ENCODE measurements at places on chromosomes 1 and 21.
A peak's percentile ranks its signal among the peaks of the same experiment; 100 is the strongest.

- DNase-seq: no peak
Observed at GRCh38 chr1:228089519-228090380, 7.2 kb downstream of the ARF1 start.

GRCh38 chr1:16017461-16018303 lies at the start of gene HSPB7:
HSPB7 (minus strand) TSS chr1:16018043; CDS start chr1:16017963, 80 bp downstream.
- peak; percentile 67 for DNase-seq

- DNase-seq: no peak
Observed at GRCh38 chr1:55225228-55225627, 10.1 kb upstream of the USP24 start.

DNA sequence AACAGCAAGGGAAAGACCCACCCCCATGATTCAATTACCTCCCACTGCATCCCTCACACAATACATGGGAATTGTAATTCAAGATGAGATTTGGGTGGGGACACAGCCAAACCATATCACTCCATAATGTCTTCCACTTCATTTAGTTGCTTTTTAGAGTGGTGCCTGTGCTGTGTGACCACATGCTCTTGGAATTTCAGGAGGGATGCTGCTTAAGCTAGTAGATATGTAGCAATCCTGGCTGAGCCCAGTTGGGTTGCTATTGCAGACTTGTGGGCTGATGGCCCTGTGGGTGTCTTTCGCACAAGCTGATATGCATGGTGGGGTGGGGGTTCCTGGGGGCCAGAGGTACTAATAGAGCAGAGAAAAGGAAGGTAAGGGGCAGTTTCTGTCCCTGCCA lies 160.4 kb upstream of the SYT6 start:
- DNase-seq: peak; percentile 41

DNA sequence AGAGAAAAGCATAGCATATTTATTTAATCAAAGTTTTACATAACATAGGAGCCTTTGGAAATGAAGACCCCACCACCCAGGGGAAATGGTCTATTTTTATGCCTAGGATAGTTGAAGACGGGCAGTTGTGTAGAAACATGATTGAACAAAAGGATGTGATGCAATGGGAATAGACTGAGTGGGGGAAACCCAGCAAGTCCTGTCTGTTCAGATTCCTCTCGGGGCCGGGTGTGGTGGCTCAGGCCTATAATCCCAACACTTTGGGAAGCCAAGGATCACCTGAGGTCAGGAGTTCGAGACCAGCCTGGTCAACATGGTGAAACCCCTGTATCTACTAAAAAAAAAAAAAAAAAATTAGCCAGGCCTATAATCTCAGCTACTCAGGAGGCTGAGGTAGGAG lies 298.3 kb downstream of the MATN1 start:
- no peak for DNase-seq

DNA sequence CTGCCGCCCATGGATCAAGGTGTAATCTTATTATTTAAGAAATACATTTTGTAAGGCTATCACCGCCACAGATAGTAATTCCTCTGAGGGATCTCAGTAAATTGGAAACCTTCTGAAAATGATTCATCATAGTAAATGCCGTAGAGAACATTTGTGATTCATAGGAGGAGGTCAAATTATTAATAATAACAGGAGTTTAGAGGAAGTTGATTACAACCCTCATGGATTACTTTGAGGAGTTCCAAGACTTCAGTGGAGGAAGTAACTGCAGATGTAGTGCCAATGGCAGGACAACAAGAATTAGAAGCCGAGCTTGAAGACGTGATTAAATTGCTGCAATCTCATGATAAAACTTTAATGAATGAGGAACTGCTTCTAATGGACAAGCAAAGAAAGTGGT lies 280.1 kb downstream of the PTPRC start:
- peak; percentile 42 for DNase-seq

- DNase-seq: peak; percentile 43
Observed at GRCh38 chr1:77652268-77652667, 30.2 kb downstream of the ZZZ3 start.

- DNase-seq: peak; percentile 96
Observed at GRCh38 chr1:110034451-110035235, at the start of gene STRIP1. STRIP1 (plus strand) TSS chr1:110034624; CDS start chr1:110034638, 14 bp downstream.

DNA sequence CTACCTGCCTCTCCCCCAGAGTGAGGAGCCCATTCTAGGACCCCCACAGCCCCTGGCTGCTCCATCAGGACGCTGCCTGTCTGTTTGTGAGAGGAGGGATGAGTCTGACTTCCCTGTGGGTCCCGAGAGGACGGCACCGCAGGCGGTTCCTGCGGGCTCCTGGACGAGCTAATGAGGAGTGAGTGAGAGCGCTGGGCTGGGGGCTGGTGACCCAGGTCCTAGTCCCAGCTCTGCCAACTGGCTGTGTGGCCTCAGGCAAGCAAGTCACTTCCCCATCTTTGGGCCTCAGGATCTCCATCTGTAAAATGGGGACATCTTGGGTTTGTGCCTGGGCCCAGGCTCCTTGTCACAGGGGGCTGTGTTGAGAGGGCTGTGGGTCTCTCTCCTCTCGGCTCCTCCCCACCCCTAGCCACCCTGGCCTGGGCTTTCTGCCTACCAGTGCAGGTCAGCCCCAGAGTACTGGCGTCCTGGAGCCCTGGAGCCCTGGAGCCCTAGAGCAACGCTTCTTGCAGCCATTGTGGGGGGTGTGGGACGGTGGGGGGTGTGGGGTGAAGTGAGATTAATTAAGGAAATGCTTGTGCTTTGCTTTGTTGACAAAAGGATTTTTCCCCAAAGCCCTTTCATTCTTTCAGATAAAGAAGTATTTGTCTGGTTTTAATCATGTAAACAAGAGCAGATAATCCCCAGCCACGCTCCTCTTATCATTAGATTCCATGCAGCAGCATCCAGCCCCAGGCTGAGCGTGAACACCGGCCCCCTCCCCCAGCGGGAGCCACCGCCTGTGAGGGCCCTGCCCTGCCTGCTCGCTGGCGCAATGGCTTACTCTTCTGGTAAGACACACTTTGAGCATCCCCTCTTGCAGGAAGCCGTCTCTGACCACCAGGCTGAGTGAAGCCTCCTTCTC lies 26.8 kb downstream of the SLC1A7 start:
- DNase-seq: no peak

- peak; percentile 90 for DNase-seq
Observed at GRCh38 chr1:183043872-183044854, 20.9 kb downstream of the LAMC1 start.

- DNase-seq: no peak
Observed at GRCh38 chr1:189336115-189337100, 1141.3 kb downstream of the BRINP3 start.

GRCh38 chr1:35881850-35882273 lies 1.1 kb upstream of the AGO1 start:
- no peak for DNase-seq

- DNase-seq: peak; percentile 23
Observed at GRCh38 chr1:107405236-107405635, 264.4 kb downstream of the NTNG1 start.

- DNase-seq: no peak
Observed at GRCh38 chr1:153389401-153389800, 1.5 kb downstream of the S100A8 start.

DNA sequence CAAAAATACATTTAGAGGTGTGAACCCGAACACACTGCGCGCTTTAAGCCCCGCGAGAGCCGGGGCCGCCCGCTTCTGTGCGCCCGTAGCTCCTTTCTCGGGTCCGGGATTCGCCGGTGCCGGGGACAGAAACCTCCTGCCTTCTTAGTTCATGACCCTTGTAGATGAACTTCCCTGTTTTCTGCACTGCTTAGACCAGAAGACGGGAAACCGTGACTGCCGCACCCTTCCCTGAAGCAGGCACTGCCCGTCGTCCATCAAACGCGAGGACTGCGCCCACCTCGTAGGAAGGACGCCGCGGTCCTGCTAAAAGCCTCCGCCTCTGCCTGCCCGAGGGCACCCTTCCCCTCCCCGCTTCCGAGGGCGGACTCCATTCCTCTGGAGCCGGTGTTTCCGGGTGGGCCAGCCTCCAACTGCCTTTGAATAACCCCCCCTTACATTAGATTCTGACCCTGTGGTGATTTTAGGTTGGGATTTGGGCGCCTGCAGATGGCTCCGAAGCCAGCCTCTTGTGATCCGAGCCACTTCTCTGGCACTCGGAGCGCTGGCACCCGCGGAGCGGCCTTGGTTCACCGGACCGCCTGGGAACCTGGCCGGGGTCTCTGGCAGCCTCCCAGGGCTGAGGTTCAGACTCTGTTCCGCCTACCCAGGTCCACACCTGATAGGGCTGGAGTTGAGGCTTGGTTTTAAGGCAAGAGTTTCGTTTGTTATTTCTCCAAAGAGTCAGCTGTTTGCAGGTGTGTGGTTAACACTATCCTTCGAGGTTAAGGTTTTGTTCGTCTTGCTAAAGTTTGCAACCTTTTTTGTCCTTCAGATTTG lies 1.2 kb upstream of the PTTG1IP start:
- DNase-seq: peak; percentile 35

DNA sequence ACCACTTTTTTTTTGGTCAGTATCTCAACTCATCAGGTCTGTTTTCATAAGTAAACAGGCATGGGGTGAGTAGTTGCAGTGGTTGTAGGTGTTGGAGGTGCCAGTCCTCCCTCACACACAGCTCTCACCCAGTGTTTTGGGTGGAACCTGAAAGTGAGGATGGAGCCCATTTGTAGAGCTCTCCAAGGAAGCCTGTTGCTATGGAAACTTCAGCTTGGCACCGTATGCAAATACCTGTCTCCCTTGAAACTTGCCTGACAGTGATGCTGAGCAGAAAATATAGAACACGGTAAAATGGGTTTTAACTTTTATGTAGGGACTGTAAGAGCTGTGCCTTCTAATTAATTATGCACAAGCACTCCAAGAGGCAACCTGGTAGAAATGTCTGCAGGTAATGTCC lies 214.1 kb downstream of the AJAP1 start:
- no peak for DNase-seq

- DNase-seq: no peak
Observed at GRCh38 chr1:87682565-87682964, 353.9 kb downstream of the LMO4 start.

DNA sequence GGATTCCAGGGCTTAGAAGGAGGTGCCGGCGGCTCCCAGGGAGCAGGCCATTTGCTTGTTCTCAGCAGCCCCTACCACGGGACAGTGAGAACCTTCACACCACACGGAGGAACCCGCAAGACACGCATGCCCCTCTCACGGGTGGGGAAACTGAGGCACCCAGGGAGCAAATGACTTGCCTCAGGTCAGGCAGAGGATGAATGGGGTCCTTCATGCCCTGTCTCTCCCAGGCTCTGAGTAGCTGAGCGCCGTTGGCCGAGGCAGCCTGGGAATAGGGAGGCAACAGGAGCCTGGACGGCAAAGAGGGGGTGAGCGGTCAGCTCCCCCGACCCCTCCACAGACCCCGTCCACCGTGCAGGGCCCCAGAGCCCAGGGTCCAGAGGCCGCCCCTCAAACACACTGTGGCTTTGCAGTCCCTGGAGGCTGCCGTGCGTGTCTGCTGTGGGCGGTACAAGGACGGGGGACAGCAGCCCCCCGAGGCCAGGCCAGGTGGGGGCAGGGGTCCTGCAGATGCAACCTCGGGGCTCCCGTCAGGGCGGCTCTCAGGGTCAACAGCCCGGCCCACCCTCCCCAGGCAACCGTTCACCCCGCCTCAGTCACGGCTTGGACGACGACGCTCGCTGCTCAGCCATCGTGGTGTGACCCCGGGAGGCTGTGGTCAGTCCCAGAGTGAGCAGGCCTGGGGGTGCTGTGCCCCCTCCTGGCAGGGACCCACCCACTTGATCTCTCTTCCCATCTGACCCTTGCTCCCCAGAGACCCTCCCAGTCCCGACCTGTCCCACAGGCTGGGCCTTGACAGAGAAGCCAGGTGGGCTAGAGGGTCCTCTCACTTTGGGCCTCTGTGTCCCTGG lies 15.8 kb upstream of the COL6A2 start:
- DNase-seq: no peak

DNA sequence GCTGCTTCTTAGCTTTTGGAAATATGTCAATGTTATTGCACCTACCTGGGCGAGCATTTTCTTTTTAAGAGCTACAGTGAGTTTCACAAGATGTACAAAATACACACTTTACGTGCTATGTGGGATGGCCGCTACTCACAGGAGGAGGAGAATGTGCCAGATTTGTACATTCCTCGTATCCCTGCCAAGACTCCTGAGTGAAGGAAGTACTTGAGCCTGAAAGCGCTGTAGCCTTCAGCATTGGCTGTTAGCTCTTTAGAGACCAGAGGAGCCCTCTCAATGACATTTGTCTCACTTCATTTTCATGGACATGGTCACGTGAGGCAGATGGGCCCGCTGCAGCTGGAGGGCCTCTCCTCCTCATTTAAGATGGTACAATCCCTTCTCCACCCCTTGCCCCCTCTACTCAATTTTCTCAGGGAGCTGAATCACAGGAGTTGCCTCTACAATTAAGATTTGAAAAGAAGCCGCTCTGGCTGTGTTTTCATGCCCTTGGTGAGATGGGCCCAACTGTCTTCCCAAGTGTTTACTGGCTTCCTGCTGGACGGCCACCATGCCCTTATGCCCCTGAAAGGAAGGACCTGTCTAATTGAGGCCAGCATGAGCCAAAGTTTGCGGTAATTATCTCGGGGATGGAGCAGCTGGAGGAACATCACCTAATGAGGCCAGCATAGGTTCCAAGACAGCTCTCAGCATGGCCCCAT lies 442.6 kb downstream of the PRDM2 start:
- DNase-seq: no peak

- DNase-seq: no peak
Observed at GRCh38 chr1:227587968-227588367, 24.6 kb downstream of the ZNF678 start.

DNA sequence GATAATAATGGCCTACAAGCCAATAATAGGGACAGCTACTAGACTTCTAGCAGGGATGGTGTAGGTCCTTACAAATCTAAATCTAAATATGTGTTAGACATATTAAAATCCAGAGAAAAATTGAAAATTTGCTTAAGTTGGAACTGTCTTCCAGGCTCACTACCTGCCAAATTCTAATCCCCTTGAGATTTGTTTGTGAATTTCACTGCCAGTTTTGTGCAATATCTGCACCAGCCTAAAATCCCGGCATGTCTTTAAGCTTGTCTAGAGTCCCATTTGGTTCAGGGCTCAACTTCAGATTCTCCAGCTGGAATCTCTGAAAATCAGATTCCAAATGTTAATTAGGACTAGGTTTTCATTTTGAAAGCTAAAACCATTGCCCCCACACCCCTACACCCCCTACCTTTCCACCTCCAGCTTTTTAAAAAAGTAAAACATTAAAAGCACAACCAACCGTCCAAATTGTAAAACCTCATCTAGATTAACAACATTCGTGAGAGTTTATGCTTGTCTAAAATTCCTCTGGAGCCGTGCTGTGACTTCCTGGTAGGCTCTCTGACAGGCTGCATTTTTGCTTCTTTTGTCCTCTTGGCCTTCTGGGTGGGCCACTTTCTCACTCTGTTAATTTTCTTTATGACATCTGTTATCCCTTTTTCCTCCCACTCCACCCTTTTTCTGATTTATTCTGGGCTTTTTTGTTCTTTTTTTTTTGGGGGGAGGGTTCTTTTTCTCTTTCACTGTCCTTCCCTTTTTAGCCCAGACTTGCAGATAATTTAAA lies 348.7 kb downstream of the PAPPA2 start:
- no peak for DNase-seq

DNA sequence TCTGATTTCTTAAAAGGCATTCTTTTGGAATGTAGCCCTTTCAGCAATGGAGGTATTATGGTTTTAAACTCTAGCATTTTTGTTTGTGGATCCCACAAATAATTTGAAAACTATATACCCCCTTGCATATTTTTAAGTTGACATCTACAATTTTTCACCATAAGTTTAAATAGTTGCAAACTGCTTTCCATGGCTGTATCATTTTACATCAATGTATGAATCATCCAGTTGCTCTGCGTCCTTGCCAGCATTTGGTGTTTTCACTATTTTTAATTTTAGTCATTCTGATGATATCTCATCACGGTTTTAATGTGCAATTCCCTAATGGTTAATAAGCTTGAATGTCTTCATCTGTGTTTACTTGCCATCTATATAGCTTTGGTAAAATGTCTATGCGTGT lies 20.7 kb downstream of the DIPK1A start:
- peak; percentile 44 for DNase-seq
